NCI-H1092 (cell line): ENCODE measurements at places on chromosomes 7 and 10.

DNA sequence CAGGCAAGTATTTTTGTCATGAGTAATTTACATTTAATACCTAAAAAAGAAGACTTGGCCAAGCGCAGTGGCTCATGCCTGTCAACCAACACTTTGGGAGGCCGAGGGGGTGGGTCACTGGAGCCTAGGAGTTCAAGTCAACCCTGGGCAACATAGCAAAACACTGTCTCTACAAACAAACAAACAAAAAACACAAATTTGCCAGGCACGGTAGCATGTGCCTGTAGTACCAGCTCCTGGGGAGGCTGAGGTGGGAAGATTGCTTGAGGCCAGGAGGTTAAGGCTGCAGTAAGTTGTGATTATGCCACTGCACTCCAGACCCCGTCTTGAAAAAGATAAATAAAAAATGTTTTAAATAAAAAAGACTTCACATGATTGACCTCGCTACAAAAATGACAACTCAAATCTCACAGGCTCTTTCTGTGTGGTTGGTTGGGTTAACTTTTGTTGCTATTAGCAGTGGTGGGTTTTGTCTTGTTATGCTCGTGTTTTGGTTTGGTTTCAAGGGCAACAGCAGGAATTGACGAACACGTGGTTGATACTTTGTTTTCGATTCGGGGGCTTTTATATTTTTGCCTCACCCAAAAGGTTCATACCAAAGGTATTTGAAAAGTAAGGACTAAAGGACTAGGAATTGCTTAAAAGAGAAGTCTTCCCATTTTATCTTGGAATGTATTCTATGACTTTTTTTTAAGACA, 227.2 kb upstream of the MKLN1 start:
- no peak for DNase-seq

GRCh38 chr7:137591421-137591837, 247.9 kb upstream of the PTN start:
- DNase-seq = no peak

- no peak for DNase-seq
Observed at GRCh38 chr7:157278167-157278790, 58.5 kb upstream of the DNAJB6 start.

DNA sequence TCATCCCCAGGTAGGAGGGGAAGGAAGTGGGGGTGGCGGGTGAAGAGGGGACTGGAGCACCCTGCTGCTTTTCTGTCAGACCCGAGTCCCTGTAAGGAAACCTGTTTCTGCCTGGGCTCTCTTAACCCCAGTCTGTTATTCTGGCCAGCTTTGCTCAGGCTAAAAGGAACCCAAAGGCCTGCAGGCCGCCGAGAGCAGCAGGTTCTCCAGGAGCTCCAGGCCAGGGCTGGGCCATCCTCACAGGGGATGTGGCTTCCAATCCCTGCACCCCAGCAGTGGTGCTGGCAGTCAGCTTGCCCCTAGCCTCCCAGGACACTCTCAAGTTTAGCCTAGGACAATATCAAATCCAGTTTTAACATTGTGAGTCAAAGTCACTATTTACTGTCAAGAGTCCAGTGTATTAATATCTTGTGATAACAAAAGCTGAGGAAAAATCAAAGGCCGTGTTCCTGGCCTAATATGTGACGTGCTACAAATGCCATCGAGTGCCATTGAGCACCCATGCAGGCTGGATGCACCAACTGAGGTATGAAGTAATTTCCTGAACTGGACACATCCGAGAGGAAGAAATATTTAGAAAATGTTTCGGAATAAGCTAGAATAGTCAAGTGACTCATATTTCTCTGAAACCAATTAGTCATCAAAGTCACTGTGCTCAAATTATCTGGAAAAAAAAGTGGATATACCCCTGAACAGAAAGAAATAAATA, 7.0 kb downstream of the PKD1L1 start:
- DNase-seq = no peak

- DNase-seq = no peak
Observed at GRCh38 chr10:104437226-104437625, 83.6 kb downstream of the CFAP58 start.

GRCh38 chr7:100515072-100515532, 23.9 kb upstream of the AGFG2 start:
- no peak for DNase-seq

- DNase-seq = no peak
Observed at GRCh38 chr7:117435475-117436043, 8.3 kb upstream of the ASZ1 start.

- DNase-seq = peak; percentile 20
Observed at GRCh38 chr7:114539575-114539974, 125.0 kb downstream of the FOXP2 start.

GRCh38 chr7:111459065-111459756, 103.1 kb downstream of the IMMP2L start:
- DNase-seq = no peak

- no peak for DNase-seq
Observed at GRCh38 chr10:87058171-87058570, 36.5 kb downstream of the GLUD1 start.

DNA sequence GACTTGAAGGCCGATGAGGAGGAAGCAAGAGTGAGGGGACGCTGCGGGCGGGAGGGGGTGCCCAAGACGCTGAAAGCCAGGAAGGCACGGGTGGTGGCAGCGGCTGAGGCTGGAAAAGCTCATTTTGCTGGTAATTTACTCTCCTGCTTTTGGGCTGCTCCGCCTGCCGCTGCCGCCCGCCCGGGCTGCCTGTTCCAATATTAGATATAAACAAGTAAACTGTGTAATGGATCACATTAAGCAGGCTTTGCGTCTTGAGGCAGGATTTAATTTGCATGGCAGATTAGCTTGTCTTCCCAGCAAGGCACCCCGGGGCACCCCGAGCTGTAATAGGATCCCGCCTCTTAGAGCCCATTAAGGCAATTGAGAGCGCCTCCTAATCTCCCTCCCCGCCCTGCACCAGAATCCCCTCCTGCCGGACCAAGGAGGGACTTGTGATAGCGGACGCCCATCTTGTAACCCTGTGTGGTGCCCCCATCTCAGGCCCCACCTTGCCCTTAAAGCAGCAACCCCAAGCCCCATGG, 46.1 kb upstream of the SLF2 start:
- DNase-seq = no peak

GRCh38 chr10:64518456-64518855, 997.3 kb downstream of the REEP3 start:
- no peak for DNase-seq

DNA sequence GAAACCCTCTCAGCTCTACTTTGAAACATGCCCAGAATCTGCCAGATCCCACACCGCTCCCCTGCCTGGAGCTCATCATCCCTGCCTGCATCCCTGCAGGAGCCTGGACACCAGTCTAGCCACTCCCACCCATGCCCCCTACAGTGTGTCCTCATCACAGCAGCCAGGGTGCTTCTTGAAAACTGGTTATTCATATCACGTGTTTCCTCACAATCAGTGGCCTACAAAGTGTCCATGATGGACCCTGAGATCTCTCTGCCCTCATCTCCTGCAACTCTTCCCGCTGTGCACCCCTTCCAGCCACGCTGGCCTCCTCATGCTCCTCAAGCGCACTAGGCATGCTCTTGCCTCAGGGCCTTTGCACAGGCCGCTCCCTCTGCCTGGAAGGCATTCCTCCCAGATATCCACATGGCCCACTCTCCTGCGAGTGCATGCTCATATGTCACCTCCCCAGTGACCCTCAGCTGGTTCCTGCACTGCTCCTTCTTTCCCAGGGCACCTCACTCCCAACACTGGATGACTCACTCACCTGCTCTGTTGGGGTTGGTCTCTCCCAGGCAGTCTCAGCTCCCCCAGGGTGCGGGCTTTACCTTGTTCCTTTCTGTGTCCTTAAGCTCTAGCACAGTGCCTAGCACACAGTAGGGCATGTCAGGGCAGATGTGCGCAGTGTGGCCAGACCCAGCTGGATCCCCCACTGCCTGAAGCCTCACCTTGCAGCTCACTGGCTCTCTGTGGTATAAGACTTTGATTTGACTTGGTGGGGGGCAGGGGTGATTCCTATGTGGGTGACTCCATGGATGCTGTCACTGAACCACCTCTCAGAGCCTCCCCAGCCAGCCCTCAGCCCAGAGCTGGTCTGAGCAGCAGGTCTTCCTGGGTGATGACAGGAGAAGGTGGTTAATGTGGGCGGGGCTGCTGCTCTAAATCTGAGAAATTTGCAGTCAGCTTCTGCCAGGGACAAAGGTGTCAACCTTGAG, 37.3 kb downstream of the CDH23 start:
- no peak for DNase-seq

- no peak for DNase-seq
Observed at GRCh38 chr10:27688276-27688675, 57.3 kb downstream of the MKX start.

- peak; percentile 48 for DNase-seq
Observed at GRCh38 chr7:67423065-67423464, 426.4 kb downstream of the TYW1 start.

GRCh38 chr10:127193125-127193524, 3.3 kb downstream of the INSYN2A start:
- no peak for DNase-seq

DNA sequence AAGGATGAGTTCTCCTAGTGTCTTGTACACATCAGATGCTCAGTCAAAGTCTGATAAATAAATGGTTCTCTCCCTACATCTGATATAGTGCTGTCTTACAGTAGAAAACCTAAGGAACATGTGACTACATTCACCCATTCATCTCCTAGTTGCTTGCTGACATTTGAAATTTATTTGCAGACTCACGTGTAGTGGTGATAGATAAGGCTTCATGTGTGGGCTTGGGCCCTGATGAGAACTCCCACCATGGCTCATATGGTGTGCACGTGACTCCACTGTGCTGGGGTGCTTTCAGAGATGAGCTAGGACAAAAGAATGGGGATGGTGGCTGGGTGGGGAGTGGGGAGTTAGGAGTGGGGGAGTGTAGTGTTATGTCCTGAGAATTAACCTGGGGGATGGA, 287.3 kb downstream of the RPS24 start:
- no peak for DNase-seq

GRCh38 chr7:105788816-105789349, 87.5 kb downstream of the ATXN7L1 start:
- no peak for DNase-seq

- no peak for DNase-seq
Observed at GRCh38 chr10:22564060-22564459, 150.3 kb downstream of the PIP4K2A start.

- peak; percentile 6 for DNase-seq
Observed at GRCh38 chr10:75347186-75347585, 54.4 kb downstream of the ZNF503 start.

GRCh38 chr10:61941202-61941681, 39.7 kb downstream of the ARID5B start:
- DNase-seq = no peak

DNA sequence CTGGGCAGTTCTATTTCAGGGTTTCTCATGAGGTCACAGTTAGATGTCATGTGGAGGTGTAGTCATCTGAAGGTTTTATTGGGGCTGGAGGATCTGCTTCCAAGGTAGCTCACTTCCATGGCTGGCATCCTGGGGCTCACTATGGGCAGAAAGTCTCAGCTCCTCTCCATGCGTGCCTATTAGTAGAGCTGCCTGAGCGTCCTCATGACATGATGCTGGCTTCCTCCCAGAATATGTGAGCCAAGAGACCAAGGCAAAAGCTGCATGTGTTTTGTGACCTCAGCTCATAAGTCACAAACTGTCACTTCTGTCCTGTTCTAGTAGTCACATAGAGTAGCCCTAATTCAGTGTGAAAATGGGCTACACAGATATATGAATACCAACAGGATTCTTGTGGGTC, 524.4 kb downstream of the SUGCT start:
- DNase-seq = no peak

- DNase-seq = no peak
Observed at GRCh38 chr10:24097751-24098207, 111.2 kb upstream of the KIAA1217 start.

GRCh38 chr7:13278020-13278419, 590.6 kb downstream of the ARL4A start:
- no peak for DNase-seq

DNA sequence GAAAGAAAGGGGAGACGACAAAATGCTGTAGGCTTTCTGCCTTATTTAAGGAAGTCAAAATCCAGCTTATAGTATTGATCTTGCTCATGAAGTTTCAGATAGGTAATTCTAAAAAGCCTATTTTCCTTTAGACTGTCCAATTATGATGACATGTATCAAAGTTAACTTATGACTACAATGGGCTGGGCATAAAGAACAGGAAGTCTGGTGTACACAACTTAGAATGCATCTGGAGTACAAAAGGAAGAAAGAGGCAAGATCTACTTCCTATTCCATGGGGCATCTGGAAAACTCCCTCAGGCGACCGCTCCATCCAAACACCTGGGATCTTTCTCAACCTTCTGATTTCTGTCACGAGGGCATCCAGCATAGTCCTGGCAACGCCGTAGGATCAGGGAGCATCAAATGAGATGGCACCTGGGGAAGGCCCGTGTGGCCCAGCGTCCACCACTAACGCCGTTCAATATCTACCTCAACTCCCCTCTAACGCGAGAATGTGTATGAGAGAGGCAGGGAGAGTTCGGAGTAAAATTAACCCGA, 512 bp downstream of the FAM24B start:
- DNase-seq = no peak

DNA sequence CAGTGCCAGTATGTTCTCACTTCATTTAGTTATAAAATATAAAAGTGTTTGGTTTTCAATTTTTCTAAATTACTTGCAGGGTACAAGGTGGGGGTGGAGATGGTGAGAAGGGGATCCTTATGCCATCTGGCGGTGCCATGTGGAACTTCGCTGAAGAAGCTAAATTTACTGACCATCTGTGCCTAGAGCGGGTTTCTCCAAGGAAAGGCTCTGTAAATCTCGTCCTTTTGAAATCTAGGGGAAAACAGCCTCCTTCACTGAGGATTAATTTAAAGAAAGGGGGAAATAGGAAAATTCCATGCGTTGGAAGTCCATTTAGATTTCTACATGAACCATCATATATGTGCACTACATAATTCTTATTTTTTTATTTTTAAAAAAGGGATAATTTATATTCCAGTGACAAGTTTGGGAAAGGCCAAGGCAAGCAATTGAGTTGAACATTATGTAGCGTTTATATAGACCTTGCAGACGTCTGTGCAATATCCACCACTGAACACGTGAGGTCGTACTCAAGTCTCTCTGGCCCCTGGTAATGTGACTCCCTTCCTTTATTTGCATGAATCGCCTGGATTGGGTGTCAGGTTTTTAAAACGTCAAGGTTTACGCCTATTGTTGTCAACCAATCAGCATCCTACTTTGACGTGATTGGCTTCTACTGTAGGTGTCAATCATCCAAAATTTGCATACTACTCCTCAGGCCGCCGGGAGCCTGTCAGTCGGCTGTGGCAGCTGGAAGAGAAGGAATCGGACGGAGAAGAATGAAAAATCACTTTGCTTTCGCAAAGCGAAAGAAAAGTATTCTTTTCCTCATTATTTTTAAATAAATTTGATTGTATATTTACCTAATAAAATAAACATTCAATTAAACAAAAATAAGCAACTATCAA, 297.1 kb upstream of the NFE2L3 start:
- peak; percentile 100 for DNase-seq

- no peak for DNase-seq
Observed at GRCh38 chr10:80443531-80443974, 10.6 kb upstream of the TSPAN14 start.

DNA sequence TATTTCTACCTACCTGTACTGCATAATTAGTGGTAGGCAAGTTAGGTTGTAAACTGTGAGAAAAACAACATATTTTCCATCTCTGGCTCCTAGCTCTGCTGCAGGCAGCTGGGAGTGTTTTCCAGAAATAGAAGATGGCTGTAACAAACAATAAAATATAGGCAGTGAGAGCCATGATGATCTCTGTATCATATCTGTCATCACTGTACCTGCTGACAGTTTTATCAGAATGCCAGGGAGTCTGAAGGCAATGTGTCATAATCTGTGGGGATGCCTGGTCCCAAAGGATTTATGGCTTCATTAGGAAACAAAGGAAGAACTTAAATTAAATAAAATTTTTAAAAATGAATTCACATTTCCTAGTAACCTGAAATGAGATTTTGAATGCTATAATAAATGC, 160.9 kb upstream of the SMIM30 start:
- no peak for DNase-seq
